ENCODE measurements at places on chromosomes 4 and X.
A peak's percentile ranks its signal among the peaks of the same experiment; 100 is the strongest.

DNA sequence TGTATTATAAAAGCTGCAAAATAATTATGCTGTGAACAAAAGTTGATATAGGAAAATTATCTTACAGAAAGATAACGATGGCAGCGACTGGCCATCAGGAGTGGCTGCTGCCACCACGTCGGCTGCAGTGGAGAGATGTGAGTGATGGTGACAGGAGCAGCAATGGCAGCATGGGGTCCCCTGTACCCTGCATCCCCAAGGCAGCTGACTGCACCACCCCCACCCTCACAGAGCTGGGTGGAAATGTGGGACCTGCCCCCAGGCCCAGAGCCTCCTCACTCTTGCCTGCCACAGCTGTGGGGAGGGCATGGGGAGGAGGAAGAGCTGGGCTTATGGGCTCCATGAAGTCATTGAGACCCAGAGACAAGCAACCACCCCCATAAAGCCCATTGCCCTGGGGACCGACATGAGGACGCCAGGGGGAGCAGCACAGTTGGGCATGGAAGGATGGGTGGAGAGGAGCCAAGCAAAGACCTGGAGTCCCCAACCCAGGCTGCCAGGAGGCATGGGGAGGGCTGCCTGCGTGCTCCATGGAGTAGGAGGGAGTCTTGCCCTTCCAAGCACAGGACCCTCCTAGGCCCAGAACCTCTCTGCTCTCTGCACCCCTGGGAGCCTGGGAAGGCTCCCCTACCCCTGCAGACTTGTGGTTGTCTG, 1090.5 kb downstream of the PCDH18 start:
- no peak for DNase-seq

DNA sequence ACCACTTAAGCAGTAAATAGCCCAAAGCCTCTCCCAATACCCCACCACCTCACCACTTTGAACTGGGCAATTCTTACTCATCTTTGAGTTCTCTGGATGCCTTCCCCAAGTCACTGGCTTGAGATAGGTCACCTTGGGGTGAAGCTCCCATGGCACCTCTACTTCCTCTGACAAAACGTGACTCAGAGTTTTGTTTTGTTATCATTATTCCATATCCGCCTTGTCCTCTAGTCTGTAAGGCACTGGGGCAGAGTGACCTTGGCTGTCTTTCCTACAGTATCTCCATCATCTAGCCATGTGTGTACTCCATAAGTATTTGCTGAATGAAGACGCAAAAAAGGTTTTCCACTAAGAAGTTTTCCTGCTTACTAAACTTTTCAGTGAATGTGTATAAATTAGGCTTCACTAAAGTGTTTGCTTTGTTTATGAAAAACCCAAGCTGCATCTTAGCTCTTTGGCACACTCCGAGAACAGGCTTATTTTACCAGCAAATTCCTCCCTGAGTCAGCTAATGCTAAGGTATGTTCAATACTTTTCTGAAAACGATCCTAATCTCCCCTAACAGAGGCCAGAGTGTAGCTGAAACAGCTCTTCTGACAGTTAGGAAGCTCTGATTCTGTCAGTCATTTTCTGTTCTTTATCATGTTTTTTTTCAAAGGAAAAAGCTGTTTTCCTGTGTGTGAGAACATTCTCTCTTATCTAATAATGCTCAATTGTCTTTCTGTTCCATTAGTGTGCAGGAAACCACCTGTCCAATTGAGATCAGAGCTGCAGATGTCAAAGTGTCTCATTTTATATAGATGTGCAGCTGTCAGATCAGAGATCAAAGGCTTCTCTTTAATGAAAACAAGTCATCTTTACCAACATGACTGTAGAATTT, 30.2 kb upstream of the TSPAN5 start:
- DNase-seq, result no peak

GRCh38 chrX:18076434-18076833, 144.3 kb downstream of the BEND2 start:
- no peak for DNase-seq

DNA sequence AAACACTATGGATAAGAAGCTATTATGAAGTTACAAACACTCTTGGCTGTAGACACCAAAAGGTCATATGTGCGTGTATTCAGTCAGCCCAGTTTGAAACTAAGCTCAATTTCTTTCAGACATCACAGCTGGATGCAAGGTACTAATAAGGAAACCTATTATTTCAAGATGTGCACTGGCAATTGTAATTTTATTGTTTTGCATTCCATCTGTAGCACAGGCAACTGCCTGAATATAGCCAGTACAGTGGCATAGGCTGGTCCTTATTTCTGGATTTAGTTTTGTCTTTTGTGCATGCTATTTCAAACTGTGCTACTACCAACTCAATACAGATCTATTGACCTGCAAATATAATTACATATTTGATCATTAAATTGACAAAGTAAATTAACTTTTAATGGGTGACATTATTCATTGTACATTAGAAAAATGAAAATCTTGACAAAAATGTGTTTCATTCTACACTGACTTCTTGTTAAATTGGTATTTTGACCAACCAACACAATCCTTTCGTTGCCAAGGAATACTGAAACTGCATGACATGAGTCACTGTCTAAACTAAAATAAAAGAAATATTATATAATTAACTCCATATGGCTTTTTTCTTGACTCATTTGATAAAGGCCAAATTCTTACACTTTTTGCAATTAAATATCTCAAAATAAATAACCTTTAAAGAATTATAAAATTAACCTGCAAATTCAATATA, 594.3 kb upstream of the ADGRL3 start:
- DNase-seq, result no peak

- no peak for DNase-seq
Measured at GRCh38 chr4:71709961-71710360, 73.9 kb downstream of the GC start.

- no peak for DNase-seq
Measured at GRCh38 chr4:76614589-76614988, 179.6 kb downstream of the SHROOM3 start.

DNA sequence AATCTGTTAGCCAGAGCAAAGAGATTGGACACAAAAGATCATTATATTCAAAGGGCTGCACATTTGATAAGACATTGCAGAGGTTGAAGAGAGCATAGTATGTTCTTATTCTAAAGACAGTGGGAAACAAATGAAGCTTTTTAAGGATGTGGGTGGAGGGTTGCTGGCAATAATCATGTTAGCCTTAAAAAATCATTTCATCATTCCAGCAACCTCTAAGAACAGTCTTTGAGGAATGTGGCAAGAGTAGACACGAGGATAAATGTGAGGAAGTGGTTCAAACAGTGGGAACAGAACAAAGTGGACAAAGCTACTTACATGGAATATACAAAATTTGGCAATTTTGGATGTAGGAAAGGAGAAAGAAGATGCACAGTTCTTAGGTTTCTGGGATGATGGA, 167.3 kb upstream of the SPRY1 start:
- no peak for DNase-seq

GRCh38 chr4:63663870-63664269, 745.4 kb downstream of the TECRL start:
- DNase-seq, result no peak

GRCh38 chr4:47913861-47914219, 543 bp downstream of the NFXL1 start:
- peak; percentile 4 for DNase-seq

GRCh38 chr4:16196482-16197393, 29.5 kb downstream of the TAPT1 start:
- DNase-seq, result no peak

DNA sequence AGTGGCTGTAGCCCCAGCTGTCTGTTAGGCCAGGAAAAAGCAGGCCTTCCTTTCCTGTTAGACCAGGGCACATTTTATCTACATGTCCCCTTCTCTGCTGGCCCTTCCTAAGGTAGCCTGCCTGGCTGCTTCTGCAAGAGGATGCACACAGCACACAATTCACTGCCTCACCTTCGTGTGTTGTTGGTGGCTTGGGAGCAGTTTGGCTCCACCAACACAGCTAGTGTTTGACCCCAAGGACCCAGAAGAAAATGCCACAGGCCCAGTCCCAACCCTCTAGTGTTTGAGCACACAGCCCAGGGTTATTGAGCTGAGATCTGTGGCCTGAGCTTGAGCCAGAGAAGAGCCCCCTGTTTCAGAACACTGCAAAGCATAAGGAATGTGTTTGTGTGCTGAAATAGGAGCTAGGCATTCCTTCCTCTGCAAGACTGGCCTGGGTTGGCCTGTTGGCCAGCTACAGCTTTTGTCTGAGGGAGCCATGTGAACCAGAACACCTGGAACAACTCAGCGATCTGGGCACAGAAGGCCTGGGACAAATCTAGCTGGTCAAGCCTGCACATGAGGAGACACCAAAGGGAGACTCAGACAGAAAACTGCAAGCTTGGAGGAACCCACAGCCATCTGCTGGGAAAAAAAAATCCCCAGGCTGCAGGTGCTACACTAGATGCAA, 26.4 kb downstream of the MAGEE1 start:
- DNase-seq, result no peak

DNA sequence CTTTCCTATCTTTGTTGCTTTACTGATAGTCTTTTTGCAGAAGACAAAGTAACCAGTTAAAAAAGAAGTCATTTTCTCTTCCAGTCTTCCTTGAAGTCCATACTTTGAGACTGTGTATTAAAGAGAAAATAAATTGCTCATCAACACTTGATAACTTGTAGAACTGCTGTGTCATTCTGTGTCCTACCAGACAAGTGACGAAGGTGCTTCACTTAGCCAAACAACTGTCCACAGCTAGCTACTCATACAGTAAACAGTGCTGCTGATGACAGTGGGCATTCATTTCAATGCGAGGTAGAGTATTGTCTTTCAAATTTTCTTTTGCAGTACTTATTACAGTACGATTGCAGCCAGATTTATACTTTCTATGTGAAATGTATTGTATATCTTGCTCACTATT, 11.5 kb downstream of the COL25A1 start:
- DNase-seq, result no peak

DNA sequence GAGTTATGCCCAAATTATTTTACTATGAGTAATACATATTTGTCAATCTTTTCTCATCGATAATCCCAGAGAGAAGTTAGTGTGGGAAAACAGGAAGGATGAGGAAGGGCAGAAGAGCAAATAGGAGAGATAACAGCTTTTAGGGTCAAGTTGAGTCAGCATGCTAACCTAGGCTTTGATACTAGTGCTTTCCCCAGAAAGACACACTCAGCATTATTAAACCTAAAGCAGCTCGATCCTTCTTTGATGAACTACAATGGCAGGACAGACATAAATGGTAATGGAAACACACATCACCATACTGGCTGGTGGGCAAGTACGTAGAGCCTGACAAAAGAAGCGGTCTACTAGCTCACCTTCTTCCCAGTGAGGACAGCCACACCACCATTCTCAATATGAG, 20.5 kb downstream of the AIFM1 start:
- DNase-seq, result no peak

DNA sequence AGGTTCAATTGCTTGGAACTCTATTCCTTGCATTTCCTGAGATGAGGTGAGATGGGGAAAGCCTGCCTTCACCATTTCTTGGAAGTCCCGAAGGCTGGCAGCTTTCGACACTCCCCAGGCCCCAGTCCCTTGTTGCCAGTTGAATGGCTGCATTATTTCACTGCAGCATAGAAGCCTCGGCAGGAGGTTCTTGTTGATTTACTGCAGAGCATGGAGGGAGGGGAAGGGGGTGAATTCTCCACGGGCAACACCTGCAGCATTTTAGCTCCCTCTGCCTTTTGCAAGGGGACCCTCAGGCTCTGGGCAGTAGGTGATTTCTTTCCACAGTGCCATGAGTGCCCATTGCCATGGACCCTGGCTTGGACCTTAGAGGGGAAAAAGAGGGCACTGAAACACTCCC, 10.7 kb upstream of the BCLAF3 start:
- no peak for DNase-seq

DNA sequence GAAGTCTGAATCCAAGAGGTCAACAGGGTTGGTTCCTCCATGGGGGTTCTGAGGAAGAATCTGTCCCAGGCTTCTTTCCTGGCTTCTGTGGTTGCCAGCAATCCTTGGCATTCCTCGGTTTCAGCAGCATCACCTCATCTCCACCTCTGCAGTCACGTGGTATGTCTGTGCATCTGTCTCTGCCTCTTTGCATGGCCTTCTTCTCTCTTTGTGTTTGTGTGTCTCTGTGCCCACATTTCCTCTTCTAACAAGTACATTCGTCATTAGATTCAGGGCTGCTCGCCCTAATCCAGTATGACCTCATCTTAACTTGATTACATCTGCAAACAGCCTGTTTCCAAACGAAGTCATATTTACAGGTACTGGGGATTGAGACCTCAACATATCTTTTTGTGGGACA, 114.0 kb downstream of the BCOR start:
- DNase-seq, result no peak

DNA sequence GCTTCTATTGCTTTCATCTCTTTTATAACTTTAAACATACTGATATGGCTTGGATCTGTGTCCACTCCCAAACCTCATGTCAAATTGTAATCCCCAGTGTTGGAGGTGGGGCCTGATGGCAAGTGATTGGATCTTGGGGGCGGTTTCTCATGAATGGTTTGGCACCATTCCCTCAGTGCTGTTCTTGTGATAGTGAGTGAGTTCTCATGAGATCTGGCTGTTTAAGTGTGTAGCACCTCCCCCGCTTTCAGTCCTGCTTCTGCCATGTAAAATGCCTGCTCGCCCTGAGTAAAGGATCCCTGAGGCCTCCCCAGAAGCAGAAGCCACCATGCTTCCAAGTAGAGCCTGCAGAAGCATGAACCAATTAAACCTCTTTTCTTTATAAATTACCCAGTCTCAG, 17.7 kb downstream of the MND1 start:
- no peak for DNase-seq

GRCh38 chrX:150074175-150074574, 135.9 kb upstream of the EOLA2 start:
- no peak for DNase-seq

- no peak for DNase-seq
Measured at GRCh38 chrX:40582811-40583210, 2.0 kb downstream of the ATP6AP2 start.

DNA sequence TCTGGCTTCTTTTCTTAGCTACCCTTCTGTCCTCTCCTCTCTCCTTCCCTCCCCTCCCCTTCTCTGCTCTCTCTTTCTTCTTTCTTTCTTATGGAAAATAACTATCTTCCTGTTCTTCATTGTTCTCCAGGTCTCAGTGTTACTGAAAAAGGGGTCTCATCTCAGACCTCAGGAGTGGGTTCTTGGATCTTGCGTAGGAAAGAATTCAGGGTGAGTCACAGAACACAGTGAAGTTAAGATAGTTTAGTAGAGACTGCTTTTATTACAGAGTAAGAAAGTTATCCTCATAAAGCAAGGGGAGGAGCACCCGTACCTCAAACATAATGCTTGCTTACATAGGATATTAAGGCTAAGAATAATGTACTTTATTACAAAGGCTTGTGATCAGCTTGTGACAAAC, 31.8 kb upstream of the CWH43 start:
- DNase-seq, result no peak

DNA sequence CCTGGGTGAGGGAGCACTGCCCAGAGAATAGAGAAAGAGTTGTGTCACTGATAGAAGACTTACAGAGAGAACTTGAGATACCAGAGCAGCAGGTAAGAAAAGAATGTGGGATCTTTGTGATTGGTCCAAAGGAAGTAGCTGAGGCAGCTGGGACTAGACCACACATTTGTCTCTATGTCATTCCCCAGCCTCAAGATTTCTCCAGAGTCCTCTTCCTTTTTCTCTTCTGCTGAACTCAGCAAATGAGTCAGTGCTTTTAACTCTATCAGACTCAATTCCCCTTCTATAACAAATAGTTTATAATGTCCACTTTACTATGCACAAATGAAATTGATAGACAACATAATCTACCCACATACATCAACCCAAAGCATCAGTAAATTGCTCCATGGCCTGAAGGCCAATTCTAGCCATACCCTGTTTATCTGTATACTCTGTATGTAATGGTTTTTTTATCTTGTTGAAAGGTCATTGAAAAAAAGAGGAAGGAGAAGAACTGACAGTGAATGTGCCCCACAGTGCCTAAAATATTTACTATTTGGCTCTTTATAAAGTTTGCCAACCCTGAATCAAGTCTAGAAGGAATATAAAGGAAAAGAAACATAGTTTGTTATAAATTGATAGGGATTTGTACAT, 38.2 kb downstream of the ETDC start:
- no peak for DNase-seq

All from stimulated activated CD4-positive, alpha-beta T cell treated with anti-CD3 and anti-CD28 coated beads, Interleukin-15, amount 100 ng/mL, for 1 hour (primary cell).